ENCODE measurements at places on chromosomes 4 and X. TPM values are rescaled to one million over a fixed set of nuclear protein-coding genes. Genes with fewer than 3 reads are reported as not detected.

The NPNT gene
- total RNA-seq = 19.7 TPM

The WAS gene
- total RNA-seq = under 0.01 TPM

The CTSO gene
- total RNA-seq = 1.7 TPM

The SPANXD gene
- not detected for total RNA-seq

The OTUD6A gene
- not detected for total RNA-seq

The VCX gene
- not detected for total RNA-seq

The NHSL2 gene
- not detected for total RNA-seq

The UGT2B10 gene
- not detected for total RNA-seq

The NEIL3 gene
- 1.4 TPM for total RNA-seq

The NPY5R gene
- total RNA-seq = not detected

The RRH gene
- 0.07 TPM for total RNA-seq

The RTL5 gene
- under 0.01 TPM for total RNA-seq

The SPANXA1 gene
- not detected for total RNA-seq

The WWC2 gene
- total RNA-seq = 8.9 TPM

The PPID gene
- total RNA-seq = 31.4 TPM

The GCNA gene
- 1.9 TPM for total RNA-seq

The AMTN gene
- total RNA-seq = 1.3 TPM

The ACSL4 gene
- 84.8 TPM for total RNA-seq

The CYSLTR1 gene
- under 0.01 TPM for total RNA-seq

The F8A1 gene
- total RNA-seq = 3.1 TPM

The F8 gene
- total RNA-seq = 0.34 TPM

The DNAAF6 gene
- total RNA-seq = not detected

The ARMCX2 gene
- 33.0 TPM for total RNA-seq

The DDIT4L gene
- 1.0 TPM for total RNA-seq

The GPRASP2 gene
- total RNA-seq = 8.2 TPM

The NMU gene
- 4.7 TPM for total RNA-seq

The HMGB2 gene
- total RNA-seq = 55.0 TPM

The BTC gene
- total RNA-seq = 0.68 TPM

The GYG2 gene
- total RNA-seq = 0.36 TPM

The CHRDL1 gene
- total RNA-seq = not detected

The CENPVL2 gene
- not detected for total RNA-seq

The SPACA5 gene
- total RNA-seq = not detected

The RNF113A gene
- 12.0 TPM for total RNA-seq

The ZNF157 gene
- 0.07 TPM for total RNA-seq

The SMR3A gene
- total RNA-seq = not detected

The SLC9A7 gene
- total RNA-seq = 24.3 TPM

The PTPN13 gene
- total RNA-seq = 63.5 TPM

The FGF13 gene
- 3.0 TPM for total RNA-seq

The SLC4A4 gene
- total RNA-seq = under 0.01 TPM

The ARHGEF6 gene
- 2.8 TPM for total RNA-seq

The SYN1 gene
- total RNA-seq = 0.07 TPM

The GAGE12H gene
- total RNA-seq = not detected

The PAK3 gene
- under 0.01 TPM for total RNA-seq

The HMGN5 gene
- 0.34 TPM for total RNA-seq

The SPARCL1 gene
- not detected for total RNA-seq

The RBMXL3 gene
- total RNA-seq = not detected

The UGT2B17 gene
- total RNA-seq = under 0.01 TPM

The SERPINA7 gene
- total RNA-seq = not detected

The SSX4 gene
- total RNA-seq = not detected

The RHOXF2B gene
- total RNA-seq = not detected

The DYNLT3 gene
- total RNA-seq = 51.5 TPM

The XG gene
- 0.43 TPM for total RNA-seq

The FAM133A gene
- total RNA-seq = not detected

The ADH1A gene
- not detected for total RNA-seq

The GUF1 gene
- 27.0 TPM for total RNA-seq

The ZNF630 gene
- total RNA-seq = 3.6 TPM

The MAGEA3 gene
- total RNA-seq = not detected

The GIMD1 gene
- total RNA-seq = not detected

Measured in nasal cavity respiratory epithelium epithelial cell of viscerocranial mucosa (primary cell).